ENCODE measurements at places on chromosomes 5 and 9. TPM values are rescaled to one million over a fixed set of nuclear protein-coding genes. Genes with fewer than 3 reads are reported as not detected.

Gene ALDH1B1
- 40.3 TPM for polyA plus RNA-seq

Gene PDLIM4
- 11.1 TPM for polyA plus RNA-seq

Gene PTTG1
- polyA plus RNA-seq: 87.8 TPM

DNA sequence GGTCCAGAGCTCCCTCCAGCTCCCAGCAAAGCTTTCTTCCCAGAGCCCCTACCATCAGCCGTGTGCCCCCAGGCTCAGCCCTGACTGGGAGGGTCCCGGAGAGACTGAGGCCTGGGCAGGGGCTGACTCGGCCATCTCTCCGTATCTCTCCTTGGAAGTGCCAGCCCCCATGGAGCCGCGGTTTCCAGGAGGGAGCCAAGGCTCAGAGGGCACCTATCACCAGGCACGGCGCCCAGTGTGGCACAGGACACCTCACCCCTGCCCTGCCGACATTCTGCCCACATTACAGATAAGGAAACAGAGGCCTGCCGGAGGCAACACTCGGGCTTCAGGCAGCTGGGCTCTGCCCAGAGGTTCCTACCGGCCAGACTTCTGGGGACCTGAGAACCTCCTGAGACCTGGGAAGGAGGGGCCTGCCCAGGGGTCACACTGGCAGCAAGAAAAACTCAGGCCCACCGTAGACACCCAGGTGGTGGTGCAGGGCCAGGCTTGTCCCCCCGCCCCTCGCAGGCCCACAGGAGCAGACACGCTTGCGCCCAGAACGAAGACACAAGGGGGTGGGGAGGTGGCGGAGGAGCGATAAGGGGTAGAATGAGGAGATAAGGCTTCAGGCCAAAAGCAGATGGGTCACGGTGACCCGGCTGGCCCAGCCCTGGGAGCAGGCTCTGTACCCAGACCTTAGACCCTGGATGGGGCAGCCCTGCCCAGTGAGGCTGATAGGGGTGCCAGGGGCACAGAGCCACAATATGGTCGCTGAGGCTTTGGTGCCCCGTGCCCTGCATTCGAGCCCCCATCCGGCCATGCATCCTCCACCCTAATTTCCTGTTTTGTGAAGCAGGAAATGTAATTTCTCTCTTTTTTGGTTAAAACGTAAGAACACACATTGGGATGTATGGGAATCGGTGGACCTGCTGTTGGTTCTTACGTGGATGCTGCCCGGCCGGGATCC, 11.8 kb downstream of the NR5A1 start:
- no peak for DNase-seq

GRCh38 chr9:113888336-113888735, 12.2 kb downstream of the ZNF618 start:
- DNase-seq: no peak

DNA sequence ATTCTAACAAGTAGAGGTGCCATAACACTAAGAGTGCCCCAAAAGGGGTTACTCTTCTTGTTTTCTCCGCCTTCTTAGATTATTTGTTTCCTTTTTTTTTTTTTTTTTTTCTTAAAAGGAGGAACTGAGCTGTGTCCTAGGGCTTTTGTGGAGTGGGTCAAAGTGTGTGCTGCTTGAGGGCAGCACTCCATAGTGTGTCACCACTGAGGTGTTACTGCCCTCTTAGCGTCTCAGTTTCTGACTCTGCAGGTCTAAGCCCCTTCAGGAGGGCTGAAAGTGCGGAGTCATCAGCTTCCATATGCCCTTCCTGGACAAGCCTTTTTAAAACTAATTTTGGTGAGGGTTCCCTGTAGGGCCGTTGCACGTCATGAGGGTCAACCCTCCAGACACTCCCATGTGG, 12.6 kb upstream of the NANS start:
- DNase-seq: no peak

DNA sequence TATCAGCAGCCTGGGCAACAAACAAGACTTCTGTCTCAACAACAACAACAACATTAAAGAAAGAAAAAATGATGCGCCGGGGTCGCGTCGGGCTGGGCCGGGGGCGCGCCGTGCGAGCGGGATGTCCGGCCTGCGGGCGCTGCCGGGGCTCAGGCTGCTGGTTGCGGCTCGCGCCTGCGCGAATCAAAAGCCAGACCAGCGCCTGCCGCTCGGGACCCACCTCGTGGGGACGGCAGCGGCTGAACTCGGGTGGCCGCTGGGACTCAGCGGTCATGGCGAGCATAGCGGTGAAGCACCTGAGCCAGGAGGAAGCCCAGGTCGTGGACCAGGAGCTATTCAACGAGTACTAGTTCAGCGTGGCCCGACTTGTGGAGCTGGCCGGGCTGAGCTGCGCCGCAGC, 11.9 kb upstream of the NHP2 start:
- no peak for DNase-seq

Measured in left kidney (tissue), 8 donors.